Activated CD8-positive, alpha-beta memory T cell treated with anti-CD3 and anti-CD28 coated beads for 48 hours (primary cell): ENCODE measurements at places on chromosomes 16 and 17.
A peak's percentile ranks its signal among the peaks of the same experiment; 100 is the strongest.

DNA sequence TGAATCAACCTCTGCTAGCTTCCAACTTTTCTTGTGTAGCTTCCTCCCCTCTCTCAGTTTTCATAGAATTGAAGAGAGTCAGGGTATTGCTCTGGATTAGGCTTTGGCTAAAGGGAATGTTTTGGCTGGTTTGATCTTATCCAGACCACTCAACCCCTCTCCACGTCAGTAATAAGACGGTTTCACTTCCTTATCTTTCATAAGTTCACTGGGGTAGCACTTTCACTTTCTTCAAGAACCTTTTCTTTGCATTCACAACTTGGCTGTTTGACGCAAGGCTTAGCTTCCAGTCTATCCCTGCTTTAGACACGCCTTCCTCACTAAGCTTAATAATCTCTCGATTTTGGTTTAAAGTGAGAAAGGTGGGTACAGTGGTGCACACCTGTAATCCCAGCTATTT, 29.7 kb upstream of the OR1A2 start:
- DNase-seq, result no peak

DNA sequence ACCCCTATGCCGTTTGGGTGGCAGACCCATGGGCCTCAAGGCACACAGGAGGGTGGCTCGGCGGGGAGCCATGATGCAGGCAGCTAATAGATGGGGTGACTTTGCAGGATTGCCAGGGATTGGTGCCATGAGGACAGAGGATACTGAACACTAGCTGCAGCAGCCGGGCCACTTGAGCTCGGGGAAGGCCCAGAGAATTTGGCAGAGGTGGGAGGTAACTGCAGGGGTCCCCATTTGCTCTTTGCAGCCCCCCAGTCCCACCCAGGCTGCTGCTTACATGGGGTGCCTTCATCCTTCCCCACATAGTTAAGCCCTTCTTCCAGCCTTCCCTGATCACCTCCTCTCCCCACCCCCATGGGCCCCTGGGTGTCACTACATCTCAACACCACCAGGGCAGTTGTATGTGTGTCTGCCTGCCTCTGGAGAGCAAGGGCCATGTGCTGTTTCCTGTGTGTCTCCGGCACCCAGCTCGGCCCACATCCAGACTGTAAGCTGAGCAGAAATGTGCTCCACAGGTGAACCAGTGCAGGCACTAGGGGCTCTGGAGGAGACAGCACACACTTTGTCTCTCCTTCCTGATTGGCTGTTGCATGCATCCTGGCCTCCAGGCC, 52.0 kb downstream of the SREBF1 start:
- DNase-seq, result no peak

DNA sequence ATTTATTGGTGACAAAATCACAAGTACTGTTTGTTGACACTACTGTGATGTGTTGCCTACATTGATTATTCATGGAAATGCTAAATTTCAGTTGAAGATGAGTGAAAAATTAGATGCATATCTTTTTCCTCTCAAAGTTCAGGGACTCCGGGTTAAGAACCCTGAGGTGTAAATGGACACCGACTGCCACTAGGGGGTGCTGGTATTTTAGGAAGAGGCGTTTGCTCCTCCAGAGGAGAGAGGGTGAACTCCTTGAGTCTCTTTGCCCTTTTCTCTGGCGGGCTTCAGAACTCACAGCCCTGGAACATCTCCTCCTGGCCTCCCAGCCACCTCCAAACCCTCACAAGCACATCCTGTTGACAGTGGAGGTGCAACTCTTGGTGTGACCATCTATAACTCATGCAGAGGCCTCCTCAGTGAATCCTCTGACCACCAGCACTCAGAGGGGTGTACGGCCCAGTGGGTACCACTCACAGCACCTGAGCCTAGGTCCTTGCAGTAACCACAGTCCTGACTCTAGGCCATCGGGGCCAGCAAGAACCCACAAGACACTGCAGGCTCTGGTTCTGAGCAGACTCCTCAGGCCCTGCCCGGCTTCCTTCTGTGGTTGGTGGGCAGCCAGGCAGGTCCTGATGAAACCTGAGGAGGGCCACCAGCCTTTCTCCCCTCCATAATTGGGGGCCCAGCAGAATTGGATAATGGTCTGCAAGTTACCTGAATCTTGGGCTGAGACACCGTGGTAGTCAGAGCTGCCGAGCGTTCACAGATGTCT, 26.2 kb upstream of the PIK3R5 start:
- DNase-seq, result peak; percentile 50

DNA sequence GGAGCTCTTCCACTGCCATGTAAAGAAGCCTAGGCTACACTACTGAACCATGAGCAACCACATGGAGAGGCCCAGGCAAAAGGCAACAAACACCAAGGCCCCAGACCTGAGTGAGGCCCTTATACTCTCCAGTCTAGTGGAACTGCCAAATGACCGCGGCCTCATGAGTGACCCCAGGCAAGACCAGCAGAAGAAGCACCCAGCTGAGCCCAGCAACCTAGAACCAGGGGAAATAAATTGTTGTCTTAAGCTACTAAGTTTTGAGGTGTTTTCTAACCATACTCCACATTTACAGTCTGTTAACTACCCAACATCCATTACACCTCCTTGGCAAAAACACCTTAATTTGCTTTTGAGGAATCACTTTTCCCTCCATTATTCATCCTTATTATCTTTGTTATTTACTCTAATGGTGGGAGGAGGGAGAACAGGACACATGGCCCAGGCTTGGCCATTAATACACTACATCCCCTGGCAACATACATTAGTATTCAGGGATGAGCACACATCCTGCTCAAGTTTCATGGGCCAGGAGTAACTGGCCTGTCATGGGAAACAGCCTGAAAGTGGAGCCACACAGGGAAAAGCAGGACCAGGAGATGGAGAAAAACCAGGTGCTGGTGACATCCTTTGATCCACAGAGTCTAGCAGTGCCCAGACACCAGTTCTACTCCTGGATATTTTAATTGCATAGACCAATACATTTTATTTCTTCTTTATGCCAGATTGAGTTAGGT, 26.2 kb downstream of the SLC39A11 start:
- no peak for DNase-seq

- DNase-seq, result no peak
Observed at GRCh38 chr16:47574091-47575054, 113.2 kb downstream of the PHKB start.

DNA sequence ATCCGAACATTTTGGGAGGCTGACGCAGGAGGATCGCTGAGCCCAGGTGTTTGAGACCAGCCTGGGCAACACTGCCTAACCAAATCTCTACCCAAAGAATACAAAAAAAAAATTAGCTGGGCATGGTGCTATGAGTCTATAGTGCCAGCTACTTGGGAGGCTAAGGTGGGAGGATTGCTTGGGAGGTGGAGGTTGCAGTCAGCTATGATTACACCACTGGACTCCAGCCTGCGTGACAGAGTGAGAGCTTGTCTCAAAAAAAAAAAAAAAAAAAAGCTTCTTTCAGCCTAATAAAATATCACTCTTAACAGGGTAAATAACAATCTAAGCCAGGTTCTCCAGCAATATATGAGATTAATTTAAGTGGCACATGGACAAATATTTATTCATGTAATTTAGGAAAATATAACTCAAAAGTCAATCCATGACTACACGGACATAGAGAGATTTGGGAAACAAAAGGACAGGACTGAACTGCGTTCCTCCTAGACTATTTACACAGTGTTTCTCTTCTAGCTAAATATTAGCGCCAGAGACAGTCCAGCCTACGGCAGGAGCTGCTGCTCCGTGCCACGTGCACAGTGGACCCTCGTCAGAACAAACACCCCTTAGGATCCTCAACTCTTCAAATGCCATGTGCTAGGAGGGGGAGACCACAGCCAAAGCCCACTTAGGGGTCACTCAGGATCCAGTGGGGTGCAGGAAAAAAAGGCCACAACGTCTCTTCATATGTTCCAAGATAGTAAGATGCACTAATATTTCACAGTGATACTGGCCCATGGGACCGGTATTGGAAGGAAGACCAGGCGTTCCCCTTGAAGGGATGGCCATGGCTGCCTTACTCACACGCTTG, 8.7 kb downstream of the USP36 start:
- no peak for DNase-seq

- no peak for DNase-seq
Observed at GRCh38 chr16:23131036-23131435, 18.2 kb downstream of the USP31 start.

DNA sequence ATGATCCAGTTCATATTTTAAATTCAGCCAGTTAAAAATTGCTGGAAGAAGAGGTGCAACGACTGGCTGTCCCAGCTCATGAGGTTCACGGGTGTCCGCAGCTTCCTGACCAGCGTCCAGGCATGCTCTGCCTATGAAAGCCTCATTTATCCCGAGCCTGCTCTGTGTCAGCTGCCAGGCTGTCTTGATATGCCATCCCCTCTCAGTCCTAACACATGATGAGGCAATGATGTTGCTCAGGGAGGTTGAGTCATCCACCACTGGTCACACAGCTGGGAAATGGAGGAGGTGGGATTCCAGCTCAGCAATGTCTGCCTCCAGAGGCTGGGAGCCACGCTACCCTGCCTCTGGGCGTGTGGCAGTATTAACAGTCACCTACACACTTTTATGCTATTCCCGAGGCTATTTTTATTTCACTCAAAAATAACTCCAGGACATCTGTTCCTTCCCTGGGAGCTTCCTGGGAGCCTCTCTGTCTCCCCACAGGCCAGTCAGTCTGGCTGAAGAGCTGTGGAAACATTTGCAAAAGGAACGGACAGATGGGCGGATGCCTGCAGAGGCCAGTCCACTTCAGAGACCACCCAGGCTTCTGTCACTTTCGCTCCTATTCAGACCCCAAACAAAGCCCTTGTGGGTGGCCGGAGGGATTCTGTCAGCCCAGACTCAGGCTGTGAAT, 22.5 kb downstream of the RAB11FIP4 start:
- no peak for DNase-seq

- no peak for DNase-seq
Observed at GRCh38 chr17:57747221-57748017, 2.3 kb upstream of the CCDC182 start.
